ENCODE measurements at places on chromosomes 7 and 10.

- DNase-seq, result no peak
These were observed 10.3 kb downstream of the FAM3C start for GRCh38 chr7:121385800-121386179.

- DNase-seq, result peak; percentile 63
These were observed 127.6 kb downstream of the OAT start for GRCh38 chr10:124291001-124291701.

DNA sequence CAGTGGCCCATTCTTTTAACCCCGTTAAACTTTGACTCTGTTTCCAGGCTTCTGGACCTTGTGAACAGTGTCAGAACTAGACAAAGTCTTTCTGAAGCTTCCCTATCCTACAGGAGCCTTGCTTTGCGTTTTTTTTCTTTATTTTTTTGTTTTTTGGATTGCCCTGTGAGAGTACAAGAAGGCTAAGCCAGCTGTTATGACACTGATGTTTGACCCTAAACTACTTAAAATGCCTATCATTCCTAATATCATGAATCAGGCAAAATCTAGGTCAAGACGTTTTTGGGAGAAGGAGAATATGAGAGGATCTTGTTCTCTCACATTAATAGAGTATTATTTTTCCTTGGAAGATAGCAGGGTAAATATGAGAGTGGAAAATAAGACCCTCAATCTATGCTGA is 79.8 kb downstream of the EPDR1 start:
- DNase-seq, result no peak

DNA sequence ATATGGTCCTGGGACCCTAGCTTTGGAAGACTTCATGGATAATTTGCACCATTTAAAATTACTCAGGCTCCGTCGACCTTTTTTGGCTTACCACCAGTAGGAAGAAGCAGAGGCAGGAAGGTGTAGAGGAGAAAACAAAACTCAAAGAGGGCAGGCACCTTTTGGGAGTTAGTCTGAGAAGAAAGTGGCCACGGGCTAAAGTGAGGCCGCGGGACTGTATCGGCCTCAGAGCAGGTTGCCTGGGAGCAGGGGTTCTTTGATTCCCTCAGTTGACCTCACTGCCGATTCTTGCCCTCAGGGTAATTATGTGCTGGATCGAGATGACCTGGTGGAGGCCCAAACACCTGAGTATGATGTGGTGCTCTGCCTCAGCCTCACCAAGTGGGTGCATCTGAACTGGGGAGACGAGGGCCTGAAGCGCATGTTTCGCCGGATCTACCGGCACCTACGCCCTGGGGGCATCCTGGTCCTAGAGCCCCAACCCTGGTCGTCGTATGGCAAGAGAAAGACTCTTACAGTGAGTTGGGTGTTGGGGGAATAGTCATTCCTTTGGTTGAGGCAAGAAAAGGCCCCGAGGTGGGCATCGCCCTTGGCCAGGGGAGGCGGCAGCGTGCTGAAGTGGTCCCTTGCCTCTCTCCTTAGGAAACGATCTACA is 3.1 kb downstream of the MEPCE start:
- no peak for DNase-seq

- DNase-seq, result no peak
These were observed 40.4 kb downstream of the PROSER2 start for GRCh38 chr10:11863353-11864109.

- DNase-seq, result no peak
These were observed 238.7 kb downstream of the CCSER2 start for GRCh38 chr10:84567133-84567532.

DNA sequence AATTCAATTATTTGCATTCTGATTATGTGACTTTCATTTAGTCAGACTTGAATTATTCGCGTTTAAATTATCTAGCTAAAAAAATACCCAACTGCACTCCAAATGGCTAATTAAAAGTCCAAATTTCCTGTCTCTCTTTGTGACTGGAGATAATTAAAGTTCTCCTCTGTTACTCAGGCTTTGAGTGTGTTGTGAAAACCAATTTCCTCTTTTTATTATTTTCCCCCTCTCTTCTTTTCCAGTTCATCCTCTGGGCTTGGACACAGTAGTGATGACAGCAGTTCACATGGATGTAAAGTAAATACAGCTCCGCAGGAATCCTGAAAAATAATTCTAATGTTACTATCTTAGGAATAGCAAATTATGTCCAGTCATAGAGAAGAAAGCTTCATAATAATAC is 80.6 kb downstream of the SNX10 start:
- DNase-seq, result no peak

GRCh38 chr10:62996925-62997324 is 136.2 kb upstream of the NRBF2 start:
- DNase-seq, result no peak

DNA sequence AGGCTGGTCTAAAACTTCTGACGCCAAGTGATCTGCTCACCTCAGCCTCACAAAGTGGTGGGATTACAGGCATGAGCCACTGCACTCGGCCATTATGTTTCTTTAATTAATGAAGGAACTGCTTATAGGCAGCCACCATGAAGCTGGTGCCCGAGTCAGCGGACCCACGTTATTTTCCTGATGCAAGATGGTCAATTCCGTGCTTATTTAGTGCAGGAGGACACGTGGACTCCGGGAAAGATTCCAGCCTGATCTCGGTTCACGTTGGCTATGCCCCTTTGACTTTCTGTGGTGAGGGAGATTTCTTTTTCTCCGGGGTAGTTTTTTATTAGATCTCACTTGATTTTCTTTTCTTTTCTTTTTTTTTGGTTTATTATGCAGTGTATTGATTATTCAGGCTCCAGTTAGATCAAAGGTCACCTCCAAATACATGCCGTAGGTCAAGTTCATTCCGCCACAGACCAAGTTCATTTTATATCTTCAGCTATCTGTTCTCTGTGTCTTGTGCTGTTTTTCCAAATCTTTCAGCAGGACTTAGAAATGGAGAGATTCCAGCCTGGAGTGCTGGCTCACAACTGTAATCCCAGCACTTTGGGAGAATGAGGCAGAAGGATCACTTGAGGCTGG is 8.3 kb downstream of the CAMK1D start:
- DNase-seq, result no peak

- no peak for DNase-seq
These were observed 63.2 kb downstream of the GPR37 start for GRCh38 chr7:124702385-124702784.

DNA sequence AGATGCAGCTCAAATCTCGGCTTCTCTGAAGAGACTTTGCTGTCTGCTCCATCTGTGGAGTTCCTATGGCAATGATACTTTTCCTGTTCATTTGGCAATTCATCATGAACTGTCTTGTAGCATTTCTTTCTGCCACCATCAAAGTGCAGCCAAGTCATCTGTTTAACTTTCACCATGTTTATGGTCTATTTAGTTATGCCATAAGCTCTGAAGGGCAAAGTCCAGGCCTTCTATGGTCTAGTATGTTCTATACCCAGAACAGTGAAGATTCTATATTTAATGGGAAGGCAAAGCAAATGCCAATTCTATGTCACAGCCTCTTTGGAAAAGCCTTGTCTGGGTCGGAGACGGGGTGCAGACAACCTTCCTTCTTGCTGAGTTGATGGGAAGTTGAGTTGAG is 472.6 kb downstream of the PLXNA4 start:
- DNase-seq, result no peak

DNA sequence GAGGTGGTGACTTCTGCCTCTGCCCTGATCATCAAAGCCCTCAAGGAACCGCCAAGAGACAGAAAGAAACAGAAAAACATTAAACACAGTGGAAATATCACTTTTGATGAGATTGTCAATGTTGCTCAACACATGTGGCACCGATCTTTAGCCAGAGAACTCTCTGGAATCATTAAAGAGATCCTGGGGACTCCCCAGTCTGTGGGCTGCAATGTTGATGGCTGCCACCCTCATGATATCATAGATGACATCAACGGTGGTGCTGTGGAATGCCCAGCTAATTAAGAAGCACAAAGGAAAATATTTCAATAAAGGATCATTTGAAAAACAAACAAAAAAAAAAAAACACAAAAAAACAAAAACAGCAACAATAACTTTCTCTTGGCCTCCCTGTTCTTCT is 59.5 kb upstream of the TOMM7 start:
- DNase-seq, result no peak

GRCh38 chr10:88236121-88236743 is 346.9 kb downstream of the RNLS start:
- DNase-seq, result no peak

DNA sequence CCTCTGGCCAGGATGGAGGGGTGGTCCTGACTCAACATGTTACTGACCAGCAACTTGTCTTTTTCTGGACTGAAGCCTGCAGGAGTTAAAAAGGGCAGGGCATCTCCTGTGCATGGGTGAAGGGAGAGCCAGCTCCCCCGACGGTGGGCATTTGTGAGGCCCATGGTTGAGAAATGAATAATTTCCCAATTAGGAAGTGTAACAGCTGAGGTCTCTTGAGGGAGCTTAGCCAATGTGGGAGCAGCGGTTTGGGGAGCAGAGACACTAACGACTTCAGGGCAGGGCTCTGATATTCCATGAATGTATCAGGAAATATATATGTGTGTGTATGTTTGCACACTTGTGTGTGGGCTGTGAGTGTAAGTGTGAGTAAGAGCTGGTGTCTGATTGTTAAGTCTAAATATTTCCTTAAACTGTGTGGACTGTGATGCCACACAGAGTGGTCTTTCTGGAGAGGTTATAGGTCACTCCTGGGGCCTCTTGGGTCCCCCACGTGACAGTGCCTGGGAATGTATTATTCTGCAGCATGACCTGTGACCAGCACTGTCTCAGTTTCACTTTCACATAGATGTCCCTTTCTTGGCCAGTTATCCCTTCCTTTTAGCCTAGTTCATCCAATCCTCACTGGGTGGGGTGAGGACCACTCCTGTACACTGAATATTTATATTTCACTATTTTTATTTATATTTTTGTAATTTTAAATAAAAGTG is 6.0 kb downstream of the PLAU start:
- DNase-seq, result no peak

- no peak for DNase-seq
These were observed 27.9 kb upstream of the CDK14 start for GRCh38 chr7:90568213-90568612.

GRCh38 chr10:93852476-93853095 is 41.2 kb upstream of the SLC35G1 start:
- DNase-seq, result no peak

DNA sequence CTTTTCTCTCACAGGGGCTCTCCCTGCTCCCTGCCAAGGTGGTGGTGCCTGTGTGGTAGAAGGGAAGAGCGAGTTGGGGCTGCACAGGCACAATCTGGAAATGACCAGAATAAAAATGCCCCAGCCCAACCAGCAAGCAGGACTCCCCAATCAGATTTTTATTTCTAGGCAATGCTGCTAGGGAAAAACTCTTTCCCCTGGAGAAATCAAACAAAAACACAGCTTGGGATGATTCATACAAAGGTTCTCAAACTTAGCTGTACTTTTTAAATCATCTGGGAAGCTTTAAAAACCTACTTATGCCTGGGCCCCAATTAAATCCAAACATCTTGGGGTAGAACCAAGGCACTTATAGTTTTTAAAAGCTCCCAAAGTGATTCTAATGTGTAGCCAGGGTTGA is 243.2 kb downstream of the HTR7 start:
- no peak for DNase-seq

DNA sequence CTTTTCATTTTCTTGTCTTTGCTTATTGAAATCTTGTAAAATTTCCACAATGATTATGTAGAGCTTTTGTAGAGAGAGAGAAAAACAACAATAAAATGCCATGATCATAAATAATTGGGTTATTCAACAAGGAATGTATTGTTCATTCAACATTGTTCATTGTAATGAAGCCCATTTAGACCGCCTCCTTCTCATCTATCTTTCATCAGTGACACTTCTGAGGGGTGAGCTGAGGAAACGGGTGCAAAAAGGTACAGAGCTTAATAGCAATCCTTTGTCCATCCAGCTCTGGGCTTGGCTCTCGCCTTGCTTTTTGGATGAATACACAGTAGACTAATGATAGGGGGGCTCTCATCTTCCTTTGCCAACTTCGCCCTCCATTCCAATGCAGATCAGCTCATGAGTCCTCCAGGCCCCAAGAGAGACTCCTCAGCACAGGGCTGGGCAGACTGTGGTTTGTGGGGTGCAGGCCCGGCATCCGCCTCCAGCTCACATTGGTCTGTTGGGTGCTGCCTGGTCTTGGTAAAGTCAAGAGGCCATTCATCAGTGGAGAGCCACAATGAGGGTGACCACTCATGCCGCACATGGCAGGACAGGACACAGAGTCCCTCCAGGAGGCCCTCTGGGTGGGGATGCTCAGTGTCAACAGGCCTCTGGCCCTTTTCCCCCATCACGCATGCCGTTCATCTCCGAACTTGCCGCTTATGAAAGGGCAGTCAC is 17.9 kb upstream of the PPA1 start:
- DNase-seq, result no peak

- DNase-seq, result no peak
These were observed 9.9 kb upstream of the OR6V1 start for GRCh38 chr7:143042159-143042789.

DNA sequence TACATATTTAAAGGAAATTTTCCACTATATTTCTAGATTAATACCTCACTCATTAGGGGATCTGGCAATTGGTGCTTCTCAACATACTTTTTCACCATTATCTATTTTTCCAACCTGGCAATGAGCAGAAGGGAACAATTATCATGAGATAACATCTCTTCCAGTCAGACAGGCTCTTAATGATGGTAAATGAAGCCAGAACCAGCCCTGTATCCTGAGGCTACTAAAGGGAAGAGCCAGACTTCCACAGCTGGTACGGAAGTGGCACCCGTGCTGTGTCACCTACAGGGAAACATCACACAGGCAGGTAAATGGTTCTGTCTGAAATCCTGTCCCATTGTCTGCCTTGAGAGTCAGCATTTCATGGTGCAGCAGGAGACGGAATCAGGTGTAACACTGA is 75.9 kb downstream of the ELMO1 start:
- no peak for DNase-seq

GRCh38 chr10:70492786-70493659 is 14.5 kb downstream of the PALD1 start:
- DNase-seq, result no peak

GRCh38 chr10:92638037-92638436 is 45.1 kb downstream of the KIF11 start:
- DNase-seq, result no peak

- DNase-seq, result no peak
These were observed 38.8 kb downstream of the JMJD1C start for GRCh38 chr10:63427013-63427412.

- no peak for DNase-seq
These were observed 62.4 kb downstream of the TFEC start for GRCh38 chr7:115968171-115968570.

- no peak for DNase-seq
These were observed 21.5 kb downstream of the C10orf53 start for GRCh38 chr10:49700997-49701396.

GRCh38 chr7:137850571-137850970 is 3.8 kb upstream of the DGKI start:
- no peak for DNase-seq

DNA sequence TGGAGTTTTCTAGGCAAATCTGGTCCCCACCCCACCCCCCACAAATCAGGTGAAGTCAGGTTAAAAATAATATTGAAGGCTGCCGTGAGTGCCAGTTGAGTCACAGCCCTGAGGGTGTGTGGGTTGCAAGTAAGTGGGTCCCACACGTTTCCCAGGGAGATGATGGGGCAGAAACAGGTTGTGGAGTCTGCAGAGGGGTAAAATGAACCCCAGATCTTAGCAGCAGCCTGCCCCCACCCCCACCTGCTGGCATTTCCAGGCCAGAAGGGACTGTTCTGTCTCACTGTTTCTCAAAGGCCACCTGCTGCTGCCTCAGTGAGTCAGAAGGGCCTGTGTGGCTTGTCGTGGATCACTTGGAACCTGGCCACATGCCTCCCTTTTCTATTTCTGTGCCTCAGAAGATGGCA is 59.8 kb upstream of the SMNDC1 start:
- no peak for DNase-seq

All from AG09319 (cell line).